ENCODE measurements at places on chromosomes 16 and 17. TPM values are rescaled to one million over a fixed set of nuclear protein-coding genes. Genes with fewer than 3 reads are reported as not detected.

The HS3ST2 gene
- polyA plus RNA-seq, result 0.36 TPM

The ICAM2 gene
- polyA plus RNA-seq, result 22.0 TPM

The WNT3 gene
- 1.4 TPM for polyA plus RNA-seq

The NEUROD2 gene
- not detected for polyA plus RNA-seq

The SLFN13 gene
- polyA plus RNA-seq, result 16.4 TPM

The TP53TG3D gene
- polyA plus RNA-seq, result 0.08 TPM

GRCh38 chr16:10558746-10559641, 21.4 kb downstream of the EMP2 start:
- DNase-seq, result no peak

- no peak for DNase-seq
Observed at GRCh38 chr16:69079697-69080096, 25.8 kb upstream of the HAS3 start.

GRCh38 chr17:31724026-31724425, 135.0 kb downstream of the COPRS start:
- DNase-seq, result peak; percentile 19

DNA sequence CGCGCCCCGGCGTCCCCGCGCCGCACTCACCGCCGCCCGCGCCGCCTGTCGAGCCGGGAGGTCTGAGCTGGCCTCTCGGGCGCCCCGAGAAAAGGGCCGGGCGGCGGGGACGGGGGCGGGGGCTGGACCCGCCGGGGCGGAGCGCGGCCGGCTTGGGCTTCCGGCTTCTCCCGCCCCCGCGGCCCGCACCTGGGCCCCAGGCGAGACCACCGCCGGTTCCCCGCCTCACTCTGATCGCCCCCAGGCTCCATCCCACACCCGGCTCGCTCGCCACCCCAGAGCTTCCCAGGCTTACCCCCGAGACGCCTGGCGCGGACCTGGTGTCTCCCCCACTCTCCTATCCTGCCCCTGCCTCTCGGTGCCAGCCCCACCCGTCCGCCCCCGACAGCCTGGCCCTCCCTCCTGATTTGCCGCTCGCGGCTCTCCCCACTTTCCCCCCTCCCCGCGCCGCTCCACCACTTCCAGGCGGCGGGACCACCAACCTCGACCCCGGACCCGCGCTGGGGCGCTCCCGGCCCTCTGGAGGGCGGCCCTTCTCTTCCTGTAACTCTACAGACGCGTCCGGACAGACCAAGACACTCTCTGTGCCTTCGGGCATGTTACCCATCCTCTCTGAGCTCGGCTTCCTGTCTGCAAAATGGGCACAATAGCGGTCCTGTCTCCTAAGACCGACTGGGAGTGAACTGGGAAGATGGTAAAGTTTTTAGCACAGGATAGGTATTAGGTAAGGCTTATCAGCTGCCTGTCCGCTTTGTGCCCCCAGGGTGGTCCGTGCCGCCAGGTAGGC, at the start of gene LITAF:
TSS of gene LITAF (minus strand) at position 64 of the 787 bp plus-strand sequence. CDS start 30,189 bp downstream, outside the sequence.
- DNase-seq, result no peak

DNA sequence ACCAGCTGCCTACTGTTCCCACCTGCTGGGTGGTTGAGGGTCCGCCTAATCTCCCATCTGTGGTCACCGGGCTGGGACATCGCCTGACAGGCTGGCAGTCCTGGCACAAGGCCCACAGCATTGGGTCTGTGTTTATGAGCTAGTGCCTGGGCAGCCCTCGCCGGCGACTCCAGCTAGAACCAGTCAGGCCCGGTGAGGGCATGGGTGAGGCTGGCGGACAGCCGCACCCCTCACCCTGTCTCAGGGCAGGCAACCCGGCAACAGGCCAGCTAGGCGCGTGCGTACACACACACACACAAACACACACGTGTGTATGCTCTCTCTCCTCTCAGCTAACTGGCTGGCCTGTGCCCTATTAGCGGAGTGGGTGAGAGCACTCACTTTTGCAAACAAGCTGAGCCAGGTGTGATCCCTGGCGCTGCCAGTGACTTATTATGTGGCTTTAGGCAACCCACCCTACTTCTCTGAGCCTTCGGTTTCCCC, 10.4 kb downstream of the HSD11B2 start:
- no peak for DNase-seq

- DNase-seq, result no peak
Observed at GRCh38 chr17:79027274-79027924, 3.4 kb downstream of the C1QTNF1 start.

GRCh38 chr17:29881256-29881655, 48.8 kb downstream of the SSH2 start:
- no peak for DNase-seq

DNA sequence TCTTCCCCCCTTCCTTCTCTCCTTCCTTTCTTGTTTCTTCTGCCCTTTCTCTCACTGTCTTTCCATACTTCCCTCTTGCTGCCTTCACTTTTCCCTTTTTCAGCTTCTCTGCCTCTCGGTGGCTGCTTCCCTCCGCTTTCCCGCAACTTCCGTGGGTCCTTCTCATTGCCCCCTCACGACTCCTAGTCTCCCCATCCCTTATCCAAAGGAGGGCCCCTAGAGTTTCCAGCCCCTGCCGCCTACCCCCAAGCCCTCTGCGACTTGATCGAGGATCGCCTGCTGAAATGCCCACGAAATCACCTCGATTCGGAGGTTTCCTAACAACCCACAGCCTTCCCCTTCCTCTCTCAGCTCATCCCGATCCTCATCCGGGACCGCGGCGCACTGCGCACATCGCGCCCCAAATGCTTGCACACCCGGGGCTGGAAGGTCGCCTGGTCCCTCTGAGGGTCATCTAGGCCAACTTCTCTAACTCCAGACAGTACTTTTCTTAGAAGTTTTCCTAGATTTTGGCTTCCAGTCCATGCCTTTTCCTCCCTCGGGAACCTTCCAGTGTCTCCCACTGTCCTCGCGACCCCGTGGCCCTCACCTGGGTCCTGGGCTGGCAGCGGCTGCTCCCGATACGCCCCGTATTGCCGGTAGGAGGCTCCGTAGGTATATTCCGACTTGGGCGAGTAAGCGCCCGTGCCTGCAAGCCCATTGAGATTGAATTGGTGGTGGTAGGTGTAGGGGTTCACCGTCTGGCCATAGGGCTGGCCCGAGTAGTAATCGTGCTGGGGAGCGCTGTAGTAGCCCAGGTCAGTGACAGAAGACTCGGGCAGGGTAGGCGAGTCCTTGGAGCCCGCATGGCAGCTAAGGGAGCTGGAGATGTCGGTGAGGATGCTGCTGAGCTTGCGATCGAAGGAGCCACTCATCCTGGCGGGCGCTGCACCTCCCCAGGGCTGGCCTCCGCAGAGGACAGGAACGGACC, 654 bp downstream of the DLX3 start:
- DNase-seq, result no peak

DNA sequence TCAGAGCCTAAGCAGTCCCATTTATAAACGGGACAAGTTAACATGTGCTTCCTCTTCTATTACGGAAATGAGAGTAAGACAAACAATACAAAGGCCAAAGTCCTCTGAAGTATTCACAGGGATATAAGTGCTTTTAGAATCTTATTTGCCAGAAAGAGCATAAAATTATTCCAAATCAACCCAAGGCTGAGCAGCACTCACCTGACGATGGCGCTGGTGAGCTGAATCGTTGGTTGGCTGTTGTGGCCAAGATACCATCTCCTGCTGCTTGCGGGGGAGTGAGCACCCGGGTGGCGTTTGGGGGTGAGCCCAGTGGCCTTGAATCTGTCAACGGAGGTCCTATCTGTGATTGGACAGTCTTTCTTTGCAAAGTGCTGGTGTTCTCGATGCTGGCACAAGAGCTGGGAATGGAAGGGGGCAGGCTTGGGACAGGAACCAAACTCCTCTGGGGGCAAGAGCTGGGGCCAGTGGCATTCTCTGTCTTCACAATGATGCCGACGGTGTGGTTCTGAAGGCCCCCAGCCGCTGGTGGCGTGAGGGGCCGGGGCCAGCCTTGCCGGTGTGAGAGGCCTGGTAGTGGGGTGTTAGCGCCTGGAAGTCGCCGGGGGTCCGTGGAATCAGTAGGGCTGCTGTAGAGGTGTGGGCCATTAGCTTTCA, 9.5 kb upstream of the DHRS13 start:
- DNase-seq, result no peak

- DNase-seq, result no peak
Observed at GRCh38 chr17:31299624-31300023, 2.6 kb upstream of the OMG start.

DNA sequence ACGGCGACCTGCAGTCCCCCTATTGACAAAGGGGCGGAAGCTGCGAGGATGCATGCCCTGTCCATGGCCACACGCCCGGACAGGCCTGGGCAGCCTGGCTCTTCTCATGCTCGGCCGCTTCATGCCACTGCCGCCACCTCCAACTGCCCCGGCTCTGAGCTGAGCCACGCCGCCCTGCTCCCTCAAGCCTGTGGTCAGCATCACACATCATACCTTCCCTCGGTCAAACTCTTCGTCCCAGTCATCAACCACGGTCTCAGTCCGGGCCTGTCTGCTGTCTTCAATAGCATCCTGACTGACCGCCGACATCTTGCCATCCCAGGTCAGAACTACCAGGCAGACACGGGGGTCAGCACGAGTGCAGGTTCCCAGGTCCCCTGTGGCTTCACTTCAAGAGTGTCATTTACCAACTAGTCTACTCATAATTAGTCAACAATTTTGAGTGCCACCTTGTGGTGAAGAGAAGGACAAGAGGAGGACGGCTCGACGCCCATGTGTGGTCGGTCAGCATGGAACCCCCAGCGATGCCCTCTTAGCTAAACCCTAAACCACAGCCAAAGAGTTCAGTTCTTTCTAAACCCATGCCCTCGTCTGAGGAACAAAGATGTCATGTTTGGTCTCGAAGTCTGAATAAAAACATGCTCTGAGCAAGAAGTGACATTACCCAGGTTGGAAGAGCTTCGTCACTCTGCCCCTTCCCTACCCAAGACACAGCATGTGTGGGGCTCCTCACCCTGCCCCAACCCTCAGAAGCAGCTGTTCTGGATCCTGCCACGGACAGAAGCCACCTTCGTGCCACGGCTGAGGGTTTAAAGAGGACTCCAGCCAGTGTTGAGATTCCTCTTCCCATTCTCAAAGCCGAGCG, 16.9 kb upstream of the CYTH1 start:
- DNase-seq, result no peak

- DNase-seq, result no peak
Observed at GRCh38 chr17:35684055-35684802, 47.2 kb upstream of the RASL10B start.

DNA sequence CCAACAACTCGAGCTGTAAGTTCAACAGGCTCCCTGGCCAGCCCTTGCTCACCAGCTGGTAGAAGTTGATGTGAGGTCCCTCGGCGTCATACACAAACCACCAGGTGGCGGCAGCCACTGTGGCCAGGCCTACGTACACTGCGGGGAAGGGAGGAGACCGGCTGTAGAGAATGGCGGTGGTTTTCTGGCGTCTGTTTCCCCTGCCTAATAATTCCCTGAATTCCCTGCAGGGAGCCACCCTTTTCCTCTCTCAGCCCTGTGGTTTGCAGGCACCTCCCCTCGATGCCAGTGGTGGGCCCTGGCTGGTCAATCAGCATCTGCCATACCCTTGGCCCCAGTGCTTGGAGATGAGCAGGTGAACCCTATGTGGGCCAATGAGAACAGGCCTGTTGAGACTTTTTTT, 18.9 kb upstream of the P2RX1 start:
- peak; percentile 73 for DNase-seq

DNA sequence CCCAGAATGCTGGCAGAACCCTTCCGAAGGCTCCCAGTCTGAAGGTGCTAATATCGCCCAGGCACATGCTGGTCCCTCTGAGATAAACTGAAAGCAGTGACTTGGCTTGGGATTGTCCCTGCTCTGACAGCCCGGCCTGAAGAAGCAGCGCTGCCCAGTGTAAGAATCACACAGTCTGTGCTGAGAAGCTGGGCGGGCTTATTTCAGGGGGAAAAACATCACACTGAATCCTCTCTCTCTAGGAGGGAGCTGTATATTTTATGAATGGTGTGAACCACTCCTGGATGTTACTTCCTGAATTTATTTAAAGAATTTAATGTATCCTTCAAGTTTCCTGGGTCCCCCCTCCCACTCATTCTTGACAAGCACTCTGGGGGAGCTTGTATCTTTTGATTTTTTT, 36.3 kb downstream of the GAS7 start:
- no peak for DNase-seq

GRCh38 chr16:69830146-69830533, 68.0 kb downstream of the WWP2 start:
- no peak for DNase-seq

- no peak for DNase-seq
Observed at GRCh38 chr17:57956291-57957119, 1.3 kb upstream of the CUEDC1 start.

GRCh38 chr16:9778849-9779248, 403.4 kb downstream of the GRIN2A start:
- DNase-seq, result no peak

- DNase-seq, result no peak
Observed at GRCh38 chr16:86030116-86030515, 131.2 kb downstream of the IRF8 start.

- no peak for DNase-seq
Observed at GRCh38 chr17:14417336-14417735, 116.5 kb downstream of the HS3ST3B1 start.

- no peak for DNase-seq
Observed at GRCh38 chr17:7574176-7574953, 5.1 kb upstream of the CD68 start.

DNA sequence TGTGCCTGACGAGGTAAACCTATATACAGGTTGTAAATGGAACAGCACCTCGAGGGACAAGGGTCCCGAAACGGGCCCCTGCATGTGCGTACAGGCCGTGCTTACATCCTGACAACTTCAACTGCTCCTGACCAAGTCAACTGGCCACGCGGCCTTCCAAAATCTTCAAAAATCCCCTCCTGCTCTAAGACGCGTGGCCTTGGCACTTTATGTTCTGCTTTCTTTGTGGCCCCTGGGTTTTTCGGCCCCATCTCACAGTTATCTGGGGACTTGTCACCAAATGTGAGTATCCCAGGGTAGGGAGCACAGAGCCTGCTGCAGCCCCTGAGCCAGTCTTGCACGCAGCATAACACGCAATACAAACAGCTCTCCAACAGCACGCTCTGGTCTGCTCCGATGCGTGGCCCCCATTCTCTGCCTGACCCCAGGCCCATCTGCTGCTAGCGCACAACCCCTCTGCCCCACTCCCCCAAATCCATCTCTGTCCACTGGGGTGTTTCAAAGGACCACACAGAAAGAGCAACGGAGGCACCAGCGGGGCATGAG, 659 bp downstream of the RPH3AL start:
- DNase-seq, result no peak

- DNase-seq, result no peak
Observed at GRCh38 chr17:68319410-68320162, 28.3 kb downstream of the ARSG start.

- DNase-seq, result no peak
Observed at GRCh38 chr17:1390432-1391367, 9.3 kb downstream of the YWHAE start.

GRCh38 chr17:48544349-48545021, 424 bp downstream of the HOXB2 start:
- DNase-seq, result no peak

GRCh38 chr17:75832164-75832651, 12.0 kb downstream of the UNC13D start:
- DNase-seq, result no peak

Measured in left renal cortex interstitium (tissue), 4 donors.